ENCODE measurements at places on chromosomes 12 and 14.

DNA sequence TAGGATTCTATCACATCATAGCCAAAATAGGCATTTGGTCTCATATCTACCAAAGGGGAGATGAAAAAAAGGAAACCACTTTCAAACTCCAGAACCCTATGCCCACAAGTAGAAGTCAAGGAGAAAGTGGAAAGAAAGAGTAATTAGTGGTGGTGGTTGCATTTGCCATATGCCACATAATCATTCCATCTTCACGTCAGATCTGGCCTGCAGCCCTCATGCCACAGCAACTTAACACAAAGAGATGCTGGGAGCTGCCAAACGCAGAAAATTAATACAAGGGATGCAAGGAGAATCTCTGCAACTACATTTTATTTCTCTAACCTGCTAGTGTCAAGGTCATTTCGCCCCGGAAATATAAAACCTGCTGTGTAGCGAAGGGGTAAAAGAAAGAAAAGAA, 148.6 kb upstream of the FOXN3 start:
- DNase-seq, result no peak

GRCh38 chr12:13233830-13234641, 37.5 kb downstream of the EMP1 start:
- DNase-seq, result no peak

GRCh38 chr12:120642121-120642520, 1.7 kb downstream of the CABP1 start:
- no peak for DNase-seq

DNA sequence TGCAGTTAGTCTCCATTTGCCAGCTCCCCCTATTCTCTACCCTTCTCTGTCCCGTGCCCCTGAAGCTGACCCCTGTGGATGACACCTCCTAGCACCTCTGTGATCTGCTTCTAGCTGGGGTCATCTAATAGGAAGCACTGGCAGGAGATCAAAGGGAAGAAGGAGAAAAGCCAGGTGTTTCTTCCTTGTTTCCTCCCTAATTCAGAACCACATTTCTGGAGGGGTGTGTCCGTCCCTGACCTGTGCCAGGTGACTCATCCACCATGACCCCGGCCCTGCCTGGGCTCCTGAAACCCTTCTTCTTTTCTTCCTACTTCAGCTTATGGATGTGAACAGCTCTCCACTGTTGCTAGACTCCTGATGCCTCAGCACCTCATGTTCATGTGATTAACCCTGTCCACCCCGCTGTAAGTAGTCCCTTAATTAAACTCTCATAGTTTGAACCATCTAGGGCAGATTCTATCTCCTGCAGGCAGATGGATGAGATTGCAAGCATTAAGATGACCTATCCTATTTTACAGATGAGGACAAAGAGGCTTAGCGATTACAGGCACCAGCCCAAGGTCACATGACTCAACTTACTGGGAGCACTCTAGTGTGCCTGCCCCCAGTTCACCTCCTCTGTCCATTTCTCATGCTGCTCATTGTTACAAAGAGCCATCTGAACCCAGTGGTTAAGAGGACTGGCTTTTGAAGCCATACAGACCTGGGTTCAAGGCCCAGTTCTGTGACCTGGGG, 770.5 kb downstream of the MED13L start:
- DNase-seq, result no peak

- no peak for DNase-seq
Observed at GRCh38 chr12:130555628-130556485, 160.2 kb downstream of the RIMBP2 start.

DNA sequence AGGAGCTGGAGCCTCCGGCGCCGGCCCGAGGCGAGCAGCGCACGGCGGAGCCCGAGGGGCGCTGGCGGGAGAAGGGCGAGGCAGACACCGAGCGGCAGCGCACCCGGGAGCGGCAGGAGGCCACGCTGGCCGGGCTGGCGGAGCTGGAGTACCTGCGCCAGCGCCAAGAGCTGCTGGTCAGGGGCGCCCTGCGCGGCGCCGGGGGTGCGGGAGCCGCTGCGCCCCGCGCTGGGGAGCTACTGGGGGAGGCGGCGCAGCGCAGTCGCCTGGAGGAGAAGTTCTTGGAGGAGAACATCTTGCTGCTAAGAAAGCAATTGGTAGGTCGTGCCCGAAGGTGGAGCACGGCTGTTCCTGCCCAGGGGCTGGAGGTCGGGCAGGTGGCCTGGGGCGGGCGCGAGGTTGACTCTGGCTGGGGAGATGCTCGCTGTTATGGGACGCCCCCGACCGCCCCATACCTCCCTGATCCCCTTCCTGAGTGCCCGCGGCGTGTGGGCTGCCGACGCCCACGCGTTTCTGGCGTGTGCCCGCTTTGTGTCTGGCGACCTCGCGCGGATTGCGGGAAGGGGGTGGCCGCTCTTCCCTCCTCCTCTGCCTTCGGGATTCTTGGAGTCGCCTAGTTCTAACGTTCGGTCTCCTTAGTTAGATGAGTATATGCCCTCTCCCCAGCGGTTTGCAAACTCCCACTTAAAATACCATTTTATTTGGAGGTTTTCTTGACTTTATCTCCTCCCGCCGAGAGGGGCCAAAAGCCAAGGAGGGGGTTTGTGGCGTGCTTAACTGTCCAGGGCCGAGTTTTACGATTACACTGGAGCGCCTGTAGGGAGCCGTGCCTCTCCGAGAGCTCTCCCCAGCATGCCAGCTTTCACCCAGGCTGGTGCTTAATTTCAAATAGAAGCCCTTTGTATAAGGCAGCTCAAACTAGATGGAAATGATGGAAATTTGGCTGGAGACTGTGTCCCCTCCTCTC, 752 bp downstream of the DACT1 start:
- peak; percentile 20 for DNase-seq

- no peak for DNase-seq
Observed at GRCh38 chr12:9064815-9065606, 50.7 kb downstream of the A2M start.

GRCh38 chr14:88195676-88196075, 127.4 kb downstream of the KCNK10 start:
- DNase-seq, result no peak

GRCh38 chr14:23559010-23559925, 3.2 kb downstream of the THTPA start:
- DNase-seq, result no peak

- DNase-seq, result no peak
Observed at GRCh38 chr14:52052288-52052943, 16.4 kb downstream of the NID2 start.

DNA sequence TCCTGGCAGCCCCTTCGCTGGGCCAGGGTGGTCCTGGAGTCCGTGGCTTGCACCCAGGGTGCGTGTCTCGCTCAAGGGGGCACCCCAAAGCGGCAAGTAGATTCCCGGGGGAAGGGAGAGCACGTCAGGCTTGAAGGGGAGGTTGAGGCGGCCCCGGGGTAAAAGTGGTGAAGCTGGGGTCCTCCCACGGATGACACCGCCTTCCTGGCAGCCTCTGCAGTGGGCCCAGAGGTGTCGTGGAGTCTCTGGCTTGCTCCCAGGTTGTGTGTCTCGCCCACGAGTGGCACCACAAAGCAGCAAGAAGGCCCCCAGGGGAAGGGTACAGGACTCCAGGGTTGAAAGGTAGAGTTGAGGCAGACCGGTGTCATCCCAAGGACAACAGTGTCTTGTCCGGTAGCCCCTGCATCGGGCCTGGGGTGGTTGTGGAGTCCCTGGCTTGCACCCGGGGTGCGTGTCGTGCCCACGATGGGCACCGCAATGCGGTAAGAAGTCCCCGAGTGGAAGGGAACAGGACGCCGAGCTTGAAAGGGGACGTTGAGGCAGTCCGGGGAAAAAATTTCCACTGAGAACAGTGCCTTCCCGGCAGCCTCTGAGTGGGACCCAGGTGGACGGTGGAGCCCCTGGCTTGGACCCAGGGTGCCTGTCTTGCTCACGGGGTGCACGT, 158.0 kb upstream of the ALG10B start:
- no peak for DNase-seq

DNA sequence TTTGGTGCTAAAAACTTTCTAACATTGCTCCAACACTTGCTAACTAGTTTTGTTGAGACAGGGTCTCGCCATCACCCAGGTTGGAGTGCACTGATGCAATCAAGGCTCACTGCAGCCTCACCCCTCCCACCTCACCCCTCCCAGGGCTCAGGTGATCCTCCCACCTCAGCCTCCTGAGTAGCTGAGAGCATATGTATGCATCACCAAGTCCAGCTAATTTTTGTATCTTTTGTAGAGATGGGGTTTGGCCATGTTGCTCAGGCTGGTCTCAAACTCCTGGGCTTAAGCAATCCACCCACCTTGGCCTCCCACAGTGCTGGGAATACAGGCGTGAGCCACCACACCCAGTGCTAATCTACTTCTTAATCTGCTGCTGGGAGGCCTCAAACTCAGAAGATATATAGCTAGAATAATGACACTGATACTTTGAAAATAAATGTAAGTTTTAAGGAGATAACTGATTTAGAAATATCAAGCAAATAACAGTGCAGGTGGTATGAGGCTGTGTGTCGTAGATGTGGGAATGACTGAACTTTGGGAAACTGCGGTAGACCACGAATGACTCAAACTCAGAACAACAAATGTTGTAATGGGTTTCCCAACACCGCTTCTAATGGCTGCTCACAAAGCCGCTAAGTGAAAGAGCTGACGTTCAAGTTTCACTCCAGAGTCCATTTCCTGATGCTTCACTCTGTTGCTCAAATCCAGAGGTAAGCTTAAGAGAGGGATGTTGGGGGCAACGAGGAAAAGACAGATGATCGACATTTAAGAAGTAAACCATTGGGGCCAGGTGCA, 10.0 kb downstream of the TMCC3 start:
- DNase-seq, result no peak

DNA sequence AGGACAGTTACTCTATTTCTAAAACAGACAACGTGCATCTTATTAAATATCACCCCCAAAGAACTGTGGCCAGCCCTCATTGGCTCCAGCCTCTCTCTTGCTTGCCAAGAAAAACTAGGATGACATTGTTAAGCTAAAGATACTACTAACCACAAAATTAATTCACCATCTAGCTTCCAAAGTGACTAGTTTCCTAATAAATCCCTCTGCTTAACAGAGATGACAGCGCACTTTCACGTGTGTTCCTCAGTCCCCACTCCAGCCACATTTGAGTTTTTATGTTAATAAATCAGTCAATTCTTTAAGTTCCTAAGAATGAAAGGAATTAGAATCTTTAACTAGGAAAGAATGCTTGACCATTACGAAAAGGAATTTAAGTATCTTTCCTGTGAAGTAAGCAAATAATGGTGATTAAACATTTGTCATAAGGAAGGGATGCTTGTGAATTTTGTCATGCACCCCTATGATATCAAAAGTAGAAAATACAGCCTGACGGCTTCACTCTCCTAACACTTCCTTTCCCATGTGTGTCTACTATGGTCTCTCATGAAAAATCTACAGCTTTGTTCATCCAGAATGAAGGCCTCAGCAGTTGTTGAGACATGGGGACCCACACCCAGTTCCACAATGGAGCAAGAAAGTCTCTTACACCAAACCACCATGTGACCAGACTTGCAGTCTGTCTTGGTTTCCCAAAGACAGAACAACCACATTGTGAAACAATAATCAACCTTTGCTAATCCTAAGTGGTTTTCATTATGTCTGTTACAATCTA, 8.1 kb downstream of the CORO1C start:
- no peak for DNase-seq

- DNase-seq, result no peak
Observed at GRCh38 chr14:32166029-32166428, 35.8 kb upstream of the RNU6-7 start.

GRCh38 chr12:109377139-109377685, 29.5 kb downstream of the MYO1H start:
- DNase-seq, result no peak

DNA sequence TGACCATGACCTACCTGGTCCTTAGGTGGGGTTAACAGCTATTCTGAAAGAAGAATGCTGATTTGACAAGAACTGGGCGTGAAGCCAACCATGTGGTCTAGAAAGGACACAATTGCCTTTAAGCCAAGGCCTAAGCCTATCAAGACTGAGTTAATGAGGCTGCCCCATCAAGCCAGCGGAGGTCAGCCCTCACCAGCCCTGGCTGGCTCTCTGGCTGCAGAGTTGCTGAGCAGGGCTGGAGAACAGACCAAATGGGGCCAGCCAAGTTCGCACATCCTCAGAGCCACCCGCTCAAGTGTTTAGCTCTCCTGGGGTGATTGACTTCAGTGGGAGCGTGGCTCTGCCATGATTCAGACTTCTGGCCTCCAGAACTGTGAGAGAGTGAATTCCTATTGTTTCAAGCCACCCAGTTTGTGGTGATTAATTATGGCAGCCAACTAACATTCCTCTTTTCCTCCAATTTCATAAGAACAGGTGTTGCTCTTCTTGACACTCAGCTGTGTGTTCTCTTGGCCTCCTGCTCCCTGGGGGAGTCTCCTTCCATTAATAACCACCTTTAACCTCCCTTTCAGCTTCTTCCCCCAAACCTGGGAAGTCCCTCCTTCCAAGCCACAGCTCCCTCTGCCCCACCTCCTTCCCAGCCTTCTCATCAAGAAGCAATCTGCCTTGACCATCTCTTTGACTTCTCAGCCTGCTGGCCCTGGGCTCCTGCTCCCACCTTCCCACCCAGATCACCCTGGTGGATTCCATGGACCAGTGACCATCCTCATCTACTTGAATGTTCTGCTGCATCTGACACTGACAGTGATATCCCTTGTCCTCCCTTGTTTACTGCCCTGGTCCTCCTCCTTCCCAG, 5.3 kb upstream of the SERPINA5 start:
- no peak for DNase-seq

GRCh38 chr14:83764656-83765599, 1765.0 kb upstream of the FLRT2 start:
- no peak for DNase-seq

GRCh38 chr14:103803661-103804060, 43.7 kb downstream of the PPP1R13B start:
- no peak for DNase-seq

- no peak for DNase-seq
Observed at GRCh38 chr14:77459072-77459723, 1.3 kb downstream of the AHSA1 start.

DNA sequence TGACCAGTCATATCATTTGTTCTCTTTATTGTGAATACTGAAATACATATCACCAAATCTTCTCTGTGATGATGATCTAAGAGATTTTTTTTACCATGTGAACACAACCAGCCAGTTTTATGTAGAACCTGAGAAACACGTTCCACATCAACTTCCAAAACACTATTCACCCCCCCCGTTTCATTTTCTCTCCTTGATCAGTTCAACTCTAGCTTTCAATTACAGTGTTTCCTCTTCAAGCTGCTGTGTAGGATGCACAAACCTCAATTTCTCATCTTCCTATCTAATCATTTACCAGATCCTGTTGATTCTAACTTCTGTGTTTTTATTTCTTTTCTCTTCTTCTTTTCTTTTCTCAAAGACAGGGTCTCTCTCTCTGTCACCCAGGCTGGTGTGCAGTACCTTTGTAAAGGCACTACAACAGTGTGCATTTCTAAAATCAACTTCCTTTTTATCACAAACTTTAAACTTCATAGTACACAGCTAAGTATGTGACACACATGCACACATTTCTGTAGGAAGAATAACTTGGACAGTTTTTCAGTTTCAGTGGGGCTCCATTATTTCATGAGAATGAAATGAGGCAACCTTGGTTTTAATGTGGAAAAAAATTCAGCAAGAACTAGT, 149.9 kb upstream of the FBXO33 start:
- no peak for DNase-seq

GRCh38 chr12:100826323-100826722, 31.7 kb downstream of the ANO4 start:
- DNase-seq, result no peak
